ENCODE measurements at places on chromosomes 4 and X.

- no peak for DNase-seq
Observed at GRCh38 chr4:155543126-155543765, 123.4 kb upstream of the GUCY1A1 start.

DNA sequence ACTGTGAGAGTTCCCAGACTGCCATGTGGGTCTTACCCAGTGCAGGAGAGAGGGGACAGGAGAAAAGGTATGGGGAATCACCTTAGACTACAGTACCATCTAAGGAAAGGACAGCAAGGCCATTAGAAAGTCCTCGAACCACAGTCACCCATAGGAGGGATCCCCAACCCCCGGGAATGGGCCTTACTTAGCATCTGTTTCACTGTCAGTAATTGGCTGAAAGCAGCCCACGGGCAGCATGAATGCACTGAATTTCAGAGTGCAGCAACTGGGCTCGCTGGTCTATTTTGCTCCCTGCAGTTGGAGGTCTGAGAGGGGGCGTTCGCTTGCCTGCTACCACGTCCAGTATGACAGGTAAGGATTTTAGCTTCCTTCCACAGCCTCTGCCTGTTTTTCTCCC lies 50.4 kb upstream of the KLHL8 start:
- DNase-seq: no peak

- no peak for DNase-seq
Observed at GRCh38 chr4:181701894-181702293, 541.3 kb upstream of the TENM3 start.

DNA sequence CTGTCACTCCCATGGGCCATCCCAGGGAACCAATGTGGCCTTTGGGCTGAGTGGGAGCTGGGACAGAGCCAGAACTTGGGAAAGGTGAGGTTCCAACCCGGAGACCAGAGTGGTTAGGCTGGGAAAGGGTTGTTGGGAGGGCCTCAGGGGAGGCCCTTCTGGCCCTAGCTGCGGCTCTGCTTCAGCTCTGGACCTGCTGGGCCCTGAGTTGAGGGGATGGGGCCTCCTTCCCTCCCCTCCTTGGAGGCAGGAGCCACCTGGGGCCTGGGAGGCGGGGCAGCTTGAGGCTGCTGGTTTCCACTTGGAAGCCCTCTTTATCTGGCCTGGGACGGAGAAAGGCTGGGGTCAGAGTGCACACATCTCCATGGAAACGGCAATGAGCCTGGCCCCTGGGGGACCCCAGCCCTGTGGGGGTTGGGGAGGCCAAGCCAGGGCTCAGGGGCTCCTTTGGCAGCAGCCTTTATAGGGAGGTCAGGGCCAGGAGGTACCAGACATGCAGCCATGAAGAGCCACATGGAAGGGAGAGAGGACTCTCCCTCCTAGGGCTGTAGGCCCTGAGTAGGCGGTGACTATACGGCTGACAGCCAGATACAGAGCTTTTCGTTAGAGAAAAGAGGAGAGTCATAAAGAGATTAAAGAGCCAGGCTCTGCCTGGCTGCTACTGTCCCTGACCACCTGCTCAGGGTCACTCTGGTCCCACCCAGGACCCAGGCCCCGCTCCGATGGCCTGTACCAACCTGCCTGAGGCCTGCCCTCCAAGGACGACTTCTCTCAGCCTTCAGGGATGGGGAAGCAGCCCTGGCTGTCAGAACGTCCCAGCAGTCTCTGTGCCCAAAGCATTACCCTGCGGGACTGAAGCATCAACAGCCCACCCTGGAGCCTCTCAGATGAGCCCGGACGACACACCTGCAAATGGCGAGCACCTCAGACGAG lies 6.9 kb upstream of the NSD2 start:
- DNase-seq: no peak

- DNase-seq: no peak
Observed at GRCh38 chrX:2226906-2227656, 273.7 kb downstream of the DHRSX start.

DNA sequence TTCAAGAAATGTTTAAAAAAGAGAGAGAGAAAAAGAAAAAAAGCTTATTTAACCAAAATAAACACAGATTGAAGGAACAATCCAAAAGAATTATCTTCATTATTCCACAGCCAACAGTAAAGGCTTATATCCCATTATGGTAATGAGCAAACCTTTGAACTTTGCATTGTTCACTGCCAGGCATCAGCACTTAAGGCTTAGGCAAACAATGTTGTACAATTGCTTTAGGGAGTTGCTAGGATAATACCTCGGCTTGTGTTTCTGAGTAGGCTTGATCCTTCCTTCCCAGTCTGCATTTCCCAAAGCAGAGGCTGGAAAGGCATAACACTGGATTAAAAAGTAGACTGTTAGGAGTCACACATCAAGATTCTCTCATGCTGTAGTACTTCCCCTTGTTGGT lies 352.7 kb upstream of the IGFBP7 start:
- DNase-seq: no peak

DNA sequence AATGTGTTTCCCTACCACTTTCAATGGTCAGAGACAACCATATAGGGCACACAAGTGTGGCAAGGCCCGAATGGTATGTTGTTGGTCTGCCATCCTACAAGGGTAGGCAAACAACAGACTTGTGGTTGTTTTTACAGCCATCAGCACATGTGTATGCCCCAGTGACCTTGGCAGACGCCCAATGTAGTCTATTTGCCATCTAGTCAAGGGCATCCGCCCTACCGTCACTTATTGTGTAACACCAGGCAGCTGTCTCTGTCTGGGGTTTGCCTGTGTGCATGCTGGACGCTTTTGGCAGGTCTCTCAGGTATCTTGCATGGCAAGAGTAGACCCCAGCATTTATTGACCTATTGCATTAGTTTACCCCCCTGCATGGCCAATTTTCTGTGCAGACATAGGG lies 1145.5 kb upstream of the POU3F4 start:
- DNase-seq: no peak

Measured in activated naive CD8-positive, alpha-beta T cell treated with anti-CD3 and anti-CD28 coated beads, Interleukin-2, amount 50 U/mL, for 24 hours (primary cell).